Stimulated activated CD8-positive, alpha-beta memory T cell treated with anti-CD3 and anti-CD28 coated beads, Interleukin-15, amount 100 ng/mL, for 1 hour (primary cell): ENCODE measurements at places on chromosomes 2 and 18.

- DNase-seq: no peak
Measured at GRCh38 chr2:30177956-30178355, 31.1 kb downstream of the YPEL5 start.

- no peak for DNase-seq
Measured at GRCh38 chr2:172285760-172286159, 141.6 kb upstream of the ITGA6 start.

- no peak for DNase-seq
Measured at GRCh38 chr2:237154082-237154638, 68.5 kb downstream of the COPS8 start.

- DNase-seq: no peak
Measured at GRCh38 chr2:156837635-156838370, 401.6 kb downstream of the GPD2 start.

- DNase-seq: no peak
Measured at GRCh38 chr2:74864728-74865722, 31.1 kb downstream of the HK2 start.

- DNase-seq: no peak
Measured at GRCh38 chr2:239667431-239667985, 266.7 kb upstream of the HDAC4 start.

DNA sequence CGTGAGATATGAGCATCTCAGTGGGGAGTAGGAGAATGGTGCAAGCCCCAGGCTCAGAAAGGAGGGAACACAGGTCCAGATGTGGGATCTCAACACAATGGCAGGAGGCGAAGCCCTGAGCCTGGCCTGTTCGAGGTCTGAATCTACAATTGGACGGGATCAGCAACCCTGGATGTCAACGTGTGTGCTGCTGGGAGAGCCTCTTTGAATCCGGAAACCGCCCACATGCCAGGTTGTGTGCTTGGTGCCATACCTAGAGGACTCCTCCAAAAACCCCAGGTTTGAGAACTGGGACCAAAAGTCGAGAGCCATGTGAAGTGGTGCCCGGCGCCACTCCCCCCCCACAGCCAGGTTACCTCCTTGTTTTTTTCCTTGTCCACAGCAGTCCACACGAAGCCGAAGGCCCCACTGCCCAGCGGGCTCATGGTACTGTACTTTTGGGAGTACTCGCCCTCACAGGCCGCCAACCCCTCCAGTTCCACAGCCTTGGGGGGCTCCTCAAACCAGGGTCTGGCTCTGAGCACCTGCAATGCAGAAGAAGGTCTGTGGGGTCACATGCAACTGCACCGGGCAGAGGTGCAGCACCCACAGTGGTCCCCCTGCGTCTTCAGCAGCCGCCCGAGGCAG is 20.4 kb upstream of the MTERF4 start:
- no peak for DNase-seq

DNA sequence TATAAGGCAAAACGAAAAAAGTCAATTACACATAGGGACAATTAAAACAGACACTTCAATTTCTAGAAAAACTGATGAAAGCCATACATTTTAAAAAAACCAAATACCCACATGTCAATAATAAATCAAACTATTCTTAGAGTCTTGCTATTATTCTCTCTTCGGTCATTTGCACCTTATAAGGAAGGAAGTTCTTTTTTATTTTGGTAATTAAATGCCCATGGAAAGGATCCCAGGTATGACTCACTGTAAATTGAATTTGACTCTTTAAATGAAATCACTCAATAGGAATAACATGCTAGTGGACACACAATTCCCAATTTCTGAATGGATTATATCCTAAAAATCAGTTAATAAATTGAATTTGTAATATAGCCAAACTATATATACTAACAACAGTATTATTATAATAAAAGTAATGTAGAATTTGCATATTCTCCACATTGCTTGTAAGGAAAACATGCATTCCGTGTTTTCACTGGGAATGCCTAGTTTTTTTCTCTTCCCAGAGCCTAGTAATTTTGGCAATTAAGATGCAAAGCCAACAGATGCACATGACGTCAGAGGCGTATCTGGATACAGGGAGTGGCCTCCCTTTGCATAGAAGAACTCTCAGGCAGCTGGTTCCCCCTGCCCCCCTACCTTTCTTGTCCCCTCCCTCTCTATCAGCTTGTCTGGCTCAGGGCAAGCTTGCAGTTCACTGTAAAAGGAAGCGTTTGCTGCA is 153.5 kb upstream of the PGAP1 start:
- no peak for DNase-seq

- no peak for DNase-seq
Measured at GRCh38 chr2:53366543-53366942, 401.1 kb upstream of the CHAC2 start.

- no peak for DNase-seq
Measured at GRCh38 chr2:109637749-109638570, 23.8 kb downstream of the SOWAHC start.

DNA sequence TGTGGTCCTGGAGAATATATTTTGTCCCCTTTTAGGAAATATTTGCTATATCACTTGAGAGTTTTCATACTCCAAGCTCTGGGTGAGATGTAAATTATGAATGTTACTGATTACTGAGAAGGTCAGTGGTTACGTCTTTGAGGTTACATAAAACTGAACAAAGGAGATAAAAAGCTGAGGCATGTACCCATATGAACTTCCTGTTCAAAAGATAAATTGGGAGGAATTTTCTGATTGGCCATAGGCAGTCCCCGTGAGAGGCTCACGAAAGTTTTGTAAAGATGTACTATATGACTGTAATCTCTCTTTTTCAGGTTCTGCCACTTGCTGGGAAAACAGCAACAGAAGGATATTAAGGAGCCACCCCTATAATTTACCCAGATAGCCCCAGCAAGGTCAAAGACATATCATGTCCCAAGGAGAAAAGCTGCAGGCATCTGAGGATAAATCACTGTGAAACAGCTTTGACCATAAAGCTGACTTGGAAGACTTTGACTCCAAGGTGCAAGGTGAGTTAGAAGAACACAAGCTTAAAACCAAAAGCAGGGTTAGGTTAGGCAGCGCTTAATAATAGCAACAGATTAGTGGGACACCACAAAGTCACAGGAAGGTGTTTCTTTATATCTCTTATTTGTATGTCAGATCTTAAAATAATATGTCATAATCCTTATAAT is 90.4 kb downstream of the OSBPL6 start:
- DNase-seq: no peak

DNA sequence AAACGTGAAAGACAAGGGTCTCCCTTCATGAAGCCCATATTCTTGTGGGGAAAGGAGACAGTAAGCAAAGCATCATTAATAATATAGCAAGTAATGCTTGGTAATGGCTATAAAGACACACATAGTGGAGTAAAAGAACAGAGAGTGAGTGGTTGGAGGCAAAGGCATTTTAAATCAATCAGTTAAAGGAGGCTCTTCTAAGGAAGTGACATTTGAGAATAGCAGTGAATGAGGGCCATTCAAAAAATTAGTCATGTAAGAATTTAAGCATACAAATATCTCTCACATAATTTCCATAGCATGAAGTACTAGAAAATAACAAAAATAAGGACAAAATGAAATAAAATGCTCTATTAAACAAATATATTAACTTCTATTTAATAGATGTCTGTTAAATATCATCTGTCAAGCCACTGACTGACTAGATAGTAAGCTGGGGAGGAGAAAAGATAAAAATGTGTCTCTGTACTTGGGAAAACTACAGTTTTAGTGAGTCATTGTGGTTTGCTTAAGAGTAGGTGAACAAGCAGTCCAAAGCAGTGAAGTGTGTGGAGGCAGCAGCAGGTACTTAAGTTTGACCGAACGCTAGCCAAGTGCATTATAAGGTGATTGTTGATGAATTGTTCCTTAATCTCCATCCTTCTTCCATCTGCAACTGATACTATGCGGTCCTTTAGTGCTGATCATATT is 160.1 kb downstream of the PARD3B start:
- DNase-seq: no peak

DNA sequence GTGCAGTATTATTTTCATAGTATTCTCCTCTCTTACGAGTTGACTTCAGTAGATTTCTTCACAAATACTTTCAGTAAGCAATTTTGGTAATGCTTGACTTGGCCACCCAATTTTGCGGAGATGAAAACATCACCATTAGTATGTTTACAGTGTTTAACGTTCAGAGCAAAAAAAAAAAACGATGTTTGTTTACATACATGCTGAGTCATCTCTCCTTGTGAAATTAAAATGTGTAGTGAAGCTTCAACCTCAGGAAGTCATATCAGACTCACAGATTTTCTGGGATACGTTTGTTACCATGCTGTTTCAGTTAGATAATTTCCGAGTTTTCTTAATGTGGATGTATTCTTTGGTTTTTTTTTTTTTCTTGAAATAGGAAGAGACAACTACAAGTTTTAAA is 100.1 kb downstream of the CTNNA2 start:
- DNase-seq: no peak

GRCh38 chr2:127086990-127087790 is 19.8 kb downstream of the BIN1 start:
- DNase-seq: no peak

- DNase-seq: no peak
Measured at GRCh38 chr2:239258248-239258647, 142.6 kb downstream of the HDAC4 start.

DNA sequence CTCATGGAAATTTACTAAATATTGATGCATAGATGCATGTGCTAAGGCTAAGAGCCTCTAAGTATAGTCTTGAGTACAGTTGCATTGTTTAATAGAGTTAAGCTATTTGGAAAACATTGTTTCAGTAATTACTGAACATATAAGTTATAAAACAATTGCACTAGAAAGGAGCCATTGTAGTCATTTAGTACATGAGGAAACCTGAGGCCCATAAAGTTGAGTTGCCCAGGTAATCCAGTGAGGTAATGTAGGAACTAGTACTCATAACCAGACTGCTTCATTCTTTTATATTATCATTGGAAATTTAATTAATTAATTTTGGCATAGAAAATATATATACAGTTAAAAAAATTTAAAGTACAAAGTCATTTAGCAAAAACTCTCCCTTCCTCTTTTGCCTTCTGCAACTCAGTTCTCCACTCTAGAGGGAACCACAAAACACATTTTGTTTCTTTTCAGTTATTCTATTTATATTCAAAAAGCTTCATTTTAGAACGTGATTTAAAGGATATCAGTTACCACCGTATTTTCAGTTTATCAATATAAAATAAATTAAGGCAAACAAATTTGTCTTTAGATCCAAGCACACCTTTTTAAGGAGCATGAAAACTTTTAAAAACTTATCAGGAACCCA is 27.8 kb upstream of the TBR1 start:
- DNase-seq: no peak

DNA sequence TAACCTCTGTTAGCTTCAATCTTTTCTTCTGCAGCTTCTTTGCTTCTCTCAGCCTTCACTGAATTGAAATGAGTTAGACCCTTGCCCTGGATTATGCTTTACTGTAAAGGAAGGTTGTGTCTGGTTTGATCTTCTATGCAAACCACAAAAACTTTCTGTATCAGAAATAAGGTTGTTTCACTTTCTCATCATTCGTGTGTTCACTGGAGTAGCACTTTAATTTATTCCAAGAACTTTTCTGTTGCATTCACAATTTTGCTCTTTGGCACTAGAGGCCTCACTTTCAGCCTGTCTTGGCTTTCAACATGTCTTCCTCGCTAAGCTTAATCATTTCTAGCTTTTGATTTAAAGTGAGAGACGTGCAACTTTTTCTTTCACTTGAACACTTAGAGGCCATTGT is 365.3 kb downstream of the TDRD15 start:
- DNase-seq: no peak

DNA sequence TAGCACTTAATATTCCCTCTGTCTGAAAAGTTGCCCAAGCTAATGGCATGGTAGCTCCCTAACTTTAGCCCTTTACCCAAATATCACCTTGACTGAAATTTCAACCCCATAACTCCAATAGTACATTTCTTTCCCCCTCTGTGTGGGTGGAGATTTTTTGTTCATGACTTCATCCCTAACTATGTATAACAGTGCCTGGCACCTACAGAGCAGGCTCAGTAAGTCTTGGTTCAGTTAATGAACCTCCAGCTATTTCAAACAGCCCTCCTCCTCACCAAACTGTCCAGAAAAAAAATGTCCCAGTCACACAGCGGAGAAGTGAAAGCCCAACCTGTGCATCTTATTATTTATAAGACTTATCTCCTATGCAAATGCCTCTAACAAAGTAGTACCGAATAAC is 18.6 kb downstream of the BUB1 start:
- no peak for DNase-seq

DNA sequence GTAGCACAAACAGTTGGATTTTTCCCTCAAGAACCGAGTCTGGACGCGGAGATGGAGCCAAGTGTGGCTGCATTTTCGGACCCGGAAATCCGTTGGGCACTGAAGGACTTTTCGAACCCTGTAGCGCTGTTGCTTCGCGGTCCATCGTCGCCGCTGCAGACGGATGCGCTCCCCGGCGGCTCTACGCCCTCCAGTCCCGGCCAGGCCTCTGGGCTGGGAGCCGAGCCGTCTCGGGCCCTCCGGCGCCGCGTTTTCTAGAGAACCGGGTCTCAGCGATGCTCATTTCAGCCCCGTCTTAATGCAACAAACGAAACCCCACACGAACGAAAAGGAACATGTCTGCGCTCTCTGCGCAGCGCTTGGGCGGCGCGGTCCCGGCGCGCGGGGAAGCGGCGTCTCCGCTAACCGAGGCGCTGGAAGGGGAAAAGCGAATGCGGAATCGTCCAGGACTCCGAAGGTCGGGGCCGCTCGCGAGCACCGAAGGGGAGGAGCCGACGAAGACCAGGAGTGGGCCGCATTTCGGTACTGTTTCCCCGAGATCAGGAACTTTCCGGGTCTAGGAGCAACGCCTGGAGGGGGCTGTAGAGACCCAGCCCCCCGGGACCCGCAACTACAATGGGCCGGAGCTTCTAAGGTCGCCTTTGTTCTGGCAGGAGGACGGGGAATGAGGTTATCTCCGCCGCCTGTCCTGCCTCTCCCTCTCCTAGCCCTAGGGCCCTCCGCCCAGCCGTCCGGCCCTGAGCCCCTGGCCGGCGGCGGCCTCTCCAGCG is 3.2 kb downstream of the EMX1 start:
- no peak for DNase-seq

DNA sequence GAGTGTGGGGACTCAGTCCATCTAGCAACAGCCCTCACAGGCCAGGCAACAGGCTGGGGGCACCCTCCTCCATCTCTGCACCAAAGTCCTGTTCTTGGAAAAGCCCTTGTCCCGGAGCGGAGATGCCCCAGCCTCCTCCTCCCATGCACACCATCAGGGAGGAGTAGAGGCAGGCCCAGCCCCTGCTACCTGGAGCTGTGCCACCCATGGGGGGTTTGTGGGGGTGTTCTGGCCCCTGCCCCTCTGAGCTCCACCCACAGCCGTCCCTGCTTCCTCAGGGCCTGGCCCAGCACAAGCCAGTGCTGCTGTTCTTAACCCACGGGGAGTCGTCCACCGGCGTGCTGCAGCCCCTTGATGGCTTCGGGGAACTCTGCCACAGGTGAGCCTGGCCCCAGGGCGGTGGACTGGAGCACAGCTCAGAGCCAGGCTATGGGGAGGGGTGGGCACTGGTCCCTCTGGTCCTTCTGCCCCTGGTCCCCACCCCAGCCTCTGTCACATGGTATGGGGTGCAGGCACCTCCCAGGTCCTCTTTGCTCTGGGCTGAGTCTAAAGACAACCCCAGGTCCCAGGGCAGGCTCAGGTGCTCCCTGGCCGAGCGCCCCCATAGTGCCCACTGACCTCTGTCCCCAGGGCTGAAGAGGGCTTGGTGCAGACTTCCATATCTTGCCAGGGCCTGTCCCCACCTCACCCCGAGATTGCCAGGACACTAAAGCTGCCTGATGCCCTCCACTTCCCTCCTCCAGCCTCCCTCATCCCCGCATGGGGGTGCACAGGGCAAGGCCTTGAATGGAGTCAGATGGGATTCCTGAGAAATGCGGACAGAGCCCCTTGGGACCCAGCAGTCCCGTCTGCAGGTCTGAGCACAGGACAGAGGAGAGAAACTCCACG is 2.7 kb downstream of the AGXT start:
- no peak for DNase-seq
